ENCODE measurements at places on chromosomes 12 and 14. TPM values are rescaled to one million over a fixed set of nuclear protein-coding genes. Genes with fewer than 3 reads are reported as not detected.
A peak's percentile ranks its signal among the peaks of the same experiment; 100 is the strongest.

Gene LAG3
- total RNA-seq: 29.4 TPM

Gene VRTN
- not detected for total RNA-seq

Gene RAB15
- total RNA-seq: 7.0 TPM

Gene KCNA5
- 0.83 TPM for total RNA-seq

Gene KRT8
- total RNA-seq: 16.1 TPM

Gene TAS2R8
- total RNA-seq: not detected

Gene SNAPC1
- total RNA-seq: 5.9 TPM

Gene CLEC1B
- 2.9 TPM for total RNA-seq

GRCh38 chr12:82880442-82880901 lies 193.8 kb downstream of the TMTC2 start:
- no peaks in the 10 kb centered on the region for H3K4me1 ChIP-seq
- DNase-seq: no peak
- no peaks in the 10 kb centered on the region for H3K27me3 ChIP-seq
- H3K4me3 ChIP-seq: no peak overlapping the region

DNA sequence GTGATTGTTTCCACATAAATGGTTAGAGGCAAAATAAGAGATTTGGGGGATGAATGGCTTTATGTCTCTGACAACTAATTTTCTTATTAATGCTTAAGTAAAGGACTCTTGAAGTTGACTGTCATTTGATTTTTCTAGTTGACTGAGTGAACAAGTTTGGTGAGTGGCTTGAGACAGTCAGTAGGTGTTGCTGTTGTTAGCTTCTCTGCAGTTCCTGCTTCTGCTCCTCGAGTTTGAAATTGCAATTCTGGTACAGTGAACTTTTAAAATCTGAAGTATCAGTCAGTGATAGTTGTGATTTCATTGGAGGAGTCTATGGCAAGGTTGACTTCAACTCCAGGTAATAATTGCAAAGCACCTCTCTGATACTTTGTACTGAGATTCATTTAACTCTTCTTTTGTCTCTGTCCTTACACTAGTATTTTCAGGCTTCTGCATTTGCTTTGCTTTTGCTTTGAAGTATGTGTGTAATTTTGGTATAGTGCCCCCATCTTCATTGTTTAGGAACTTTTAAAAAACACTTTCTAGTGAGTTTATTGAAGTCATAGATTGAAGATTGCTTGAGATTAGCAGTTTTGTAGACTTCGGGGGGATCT lies 415.5 kb downstream of the PCNX1 start:
- H3K27ac ChIP-seq: no peak overlapping the region
- no peaks in the 10 kb centered on the region for H3K27me3 ChIP-seq
- DNase-seq: no peak
- H3K36me3 ChIP-seq: no peaks in the 10 kb centered on the region

GRCh38 chr12:102685172-102685571 lies 204.8 kb upstream of the IGF1 start:
- no peaks in the 10 kb centered on the region for H3K4me1 ChIP-seq
- no peak overlapping the region for H3K27ac ChIP-seq
- no peak for DNase-seq
- no peaks in the 10 kb centered on the region for H3K36me3 ChIP-seq
- H3K4me3 ChIP-seq: no peak overlapping the region

- peaks cover 7% of the 10 kb centered on the region for H3K4me1 ChIP-seq
- no peaks in the 10 kb centered on the region for H3K27me3 ChIP-seq
- no peaks in the 10 kb centered on the region for H3K36me3 ChIP-seq
- no peak overlapping the region for H3K4me3 ChIP-seq
- peak overlapping the region; percentile 21 for H3K27ac ChIP-seq
- DNase-seq: no peak
Observed at GRCh38 chr12:64181430-64182291, 40.4 kb downstream of the KICS2 start.

DNA sequence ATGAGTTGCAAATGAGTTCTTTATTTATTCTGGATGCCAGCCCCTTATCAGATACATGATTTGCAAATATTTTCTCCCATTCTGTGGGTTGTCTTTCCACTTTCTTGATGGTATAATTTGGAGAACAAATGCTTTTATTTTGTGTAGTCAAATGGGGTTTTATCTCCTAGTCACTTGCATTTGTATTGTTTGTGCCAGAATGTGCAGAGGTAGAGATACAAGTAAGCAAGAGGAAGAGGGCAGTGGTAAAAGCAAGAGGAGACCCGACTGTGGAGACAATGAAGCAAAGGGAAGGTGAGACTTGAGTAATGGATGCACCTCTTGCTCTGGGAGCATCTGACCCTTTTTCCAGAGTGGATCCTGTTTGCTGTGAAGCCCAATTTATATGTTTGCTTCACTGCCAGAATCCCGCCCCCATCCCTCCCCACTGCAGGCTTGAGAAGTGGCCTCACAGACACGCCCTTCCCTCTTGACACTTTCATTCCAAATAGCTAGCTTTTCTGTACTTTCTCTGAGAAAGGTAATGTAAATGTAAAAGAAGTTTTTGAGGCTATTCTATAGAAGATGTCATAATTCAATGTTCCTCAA lies 786 bp upstream of the PFKM start:
- no peaks in the 10 kb centered on the region for H3K27me3 ChIP-seq
- peaks cover 15% of the 10 kb centered on the region for H3K4me1 ChIP-seq
- no peak for DNase-seq
- no peaks in the 10 kb centered on the region for H3K36me3 ChIP-seq
- peak overlapping the region; percentile 73 for H3K4me3 ChIP-seq

- no peaks in the 10 kb centered on the region for H3K36me3 ChIP-seq
- DNase-seq: no peak
- H3K4me1 ChIP-seq: peaks cover 33% of the 10 kb centered on the region
- no peaks in the 10 kb centered on the region for H3K27me3 ChIP-seq
- H3K4me3 ChIP-seq: peak overlapping the region; percentile 70
Observed at GRCh38 chr14:80942191-80942600, 658 bp upstream of the CEP128 start.

- H3K4me1 ChIP-seq: no peaks in the 10 kb centered on the region
- no peak overlapping the region for H3K27ac ChIP-seq
- DNase-seq: no peak
- peaks cover 13% of the 10 kb centered on the region for H3K36me3 ChIP-seq
- H3K27me3 ChIP-seq: no peaks in the 10 kb centered on the region
Observed at GRCh38 chr12:12979126-12979525, 20.9 kb downstream of the HEBP1 start.

- H3K4me1 ChIP-seq: no peaks in the 10 kb centered on the region
- no peak for DNase-seq
- no peak overlapping the region for H3K4me3 ChIP-seq
Observed at GRCh38 chr14:74418031-74418430, 8.0 kb downstream of the SYNDIG1L start.

- no peaks in the 10 kb centered on the region for H3K36me3 ChIP-seq
- H3K27me3 ChIP-seq: peaks cover 3% of the 10 kb centered on the region
- no peak overlapping the region for H3K4me3 ChIP-seq
- DNase-seq: no peak
- no peak overlapping the region for H3K27ac ChIP-seq
- peaks cover 5% of the 10 kb centered on the region for H3K4me1 ChIP-seq
Observed at GRCh38 chr12:109822951-109823411, 10.2 kb downstream of the TRPV4 start.

DNA sequence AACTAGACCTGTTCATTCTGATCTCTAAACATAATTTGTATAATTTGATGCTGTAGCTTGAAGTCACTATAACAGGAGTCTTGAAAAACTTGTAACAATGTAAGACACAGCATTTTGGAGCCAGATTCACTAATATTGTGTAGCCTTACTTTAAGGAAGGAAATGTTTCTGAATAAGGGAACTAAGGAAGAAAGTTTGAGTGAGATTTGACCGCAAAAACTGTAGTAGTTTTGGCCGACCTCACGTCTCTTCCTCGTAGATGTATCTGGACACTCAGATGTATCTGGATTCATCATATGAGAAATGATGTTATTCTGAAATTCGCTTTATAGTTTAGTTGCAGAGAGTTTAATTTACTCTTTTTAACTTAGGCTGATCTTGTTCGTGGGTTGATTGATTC lies 13.9 kb upstream of the DNAH10 start:
- DNase-seq: no peak
- peaks cover 1% of the 10 kb centered on the region for H3K4me1 ChIP-seq
- H3K27ac ChIP-seq: no peak overlapping the region
- no peak overlapping the region for H3K4me3 ChIP-seq
- no peaks in the 10 kb centered on the region for H3K27me3 ChIP-seq

GRCh38 chr12:113955109-113955970 lies 10.8 kb downstream of the RBM19 start:
- H3K4me1 ChIP-seq: no peaks in the 10 kb centered on the region
- H3K36me3 ChIP-seq: peaks cover 100% of the 10 kb centered on the region
- H3K4me3 ChIP-seq: no peak overlapping the region
- no peaks in the 10 kb centered on the region for H3K27me3 ChIP-seq
- no peak overlapping the region for H3K27ac ChIP-seq
- DNase-seq: no peak

- H3K4me1 ChIP-seq: no peaks in the 10 kb centered on the region
- no peak overlapping the region for H3K27ac ChIP-seq
- no peak for DNase-seq
Observed at GRCh38 chr12:82470906-82471512, 112.7 kb downstream of the METTL25 start.

GRCh38 chr12:50017641-50018040 lies 7.7 kb downstream of the RACGAP1 start:
- H3K27ac ChIP-seq: no peak overlapping the region
- H3K4me1 ChIP-seq: no peaks in the 10 kb centered on the region
- H3K4me3 ChIP-seq: no peak overlapping the region
- DNase-seq: no peak

GRCh38 chr12:26056335-26056734 lies 68.5 kb downstream of the BHLHE41 start:
- H3K27me3 ChIP-seq: no peaks in the 10 kb centered on the region
- no peak overlapping the region for H3K4me3 ChIP-seq
- no peak overlapping the region for H3K27ac ChIP-seq
- no peak for DNase-seq
- no peaks in the 10 kb centered on the region for H3K4me1 ChIP-seq

GRCh38 chr14:95519699-95520098 lies 3.2 kb upstream of the SYNE3 start:
- DNase-seq: peak; percentile 87
- no peaks in the 10 kb centered on the region for H3K36me3 ChIP-seq
- H3K27me3 ChIP-seq: no peaks in the 10 kb centered on the region
- peak overlapping the region; percentile 95 for H3K27ac ChIP-seq
- H3K4me3 ChIP-seq: peak overlapping the region; percentile 47

DNA sequence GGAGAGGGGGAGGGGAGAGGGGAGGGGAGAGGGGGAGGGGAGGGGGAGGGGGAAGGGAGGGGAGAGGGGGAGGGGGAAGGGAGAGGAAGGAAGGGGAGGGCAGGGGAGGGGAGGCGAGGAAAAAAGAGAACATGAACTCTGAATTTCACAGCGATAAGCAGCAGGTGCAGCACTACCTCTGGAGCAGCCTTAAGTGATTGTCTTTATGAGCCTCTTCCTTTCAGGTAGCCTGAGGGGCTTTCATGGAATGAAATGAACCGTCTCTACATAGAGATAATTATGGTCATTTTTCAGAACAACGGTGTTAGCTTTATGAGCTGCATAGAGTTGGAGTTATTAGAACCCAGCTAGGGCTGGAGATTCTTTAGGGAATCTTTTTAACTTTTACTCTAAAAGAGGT lies 18.1 kb upstream of the PTCSC3 start:
- DNase-seq: no peak
- H3K27me3 ChIP-seq: no peaks in the 10 kb centered on the region
- no peaks in the 10 kb centered on the region for H3K36me3 ChIP-seq
- H3K27ac ChIP-seq: no peak overlapping the region

DNA sequence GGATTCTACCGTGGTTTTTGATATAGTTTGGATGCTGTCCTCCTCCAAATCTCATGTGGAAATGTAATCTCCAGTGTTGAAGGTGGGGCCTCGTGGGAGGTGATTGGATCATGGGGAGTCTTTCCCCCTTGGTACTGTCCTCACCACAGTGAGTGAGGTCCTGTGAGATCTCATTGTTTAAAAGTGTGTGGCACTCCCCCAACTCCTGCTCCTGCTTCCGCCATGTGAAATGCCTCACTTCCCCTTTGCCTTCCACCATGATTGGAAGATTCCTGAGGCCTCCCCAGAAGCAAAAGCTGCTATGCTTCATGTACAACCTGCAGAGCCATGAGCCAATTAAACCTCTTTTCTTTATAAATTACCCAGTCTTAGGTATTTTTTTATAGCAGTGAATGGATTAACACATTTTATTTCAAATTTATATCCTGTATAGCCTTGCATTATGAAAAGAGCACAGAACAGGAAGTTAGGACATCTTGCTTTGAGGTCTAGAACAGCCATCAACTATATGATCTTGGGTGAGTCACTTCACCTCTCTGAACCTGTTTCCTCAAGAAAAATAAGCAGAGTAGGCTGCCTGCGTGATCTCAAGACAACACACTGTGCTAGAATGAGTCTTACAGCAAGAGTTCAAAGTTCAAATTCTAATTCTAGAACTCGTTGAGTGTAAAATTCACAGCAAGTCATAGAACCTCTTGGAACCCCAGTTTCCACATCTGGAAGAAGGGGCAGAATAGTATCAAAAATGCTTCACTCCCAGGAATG lies 160.9 kb upstream of the EEA1 start:
- H3K27ac ChIP-seq: no peak overlapping the region
- H3K36me3 ChIP-seq: no peaks in the 10 kb centered on the region
- H3K27me3 ChIP-seq: no peaks in the 10 kb centered on the region
- H3K4me1 ChIP-seq: no peaks in the 10 kb centered on the region
- no peak overlapping the region for H3K4me3 ChIP-seq
- no peak for DNase-seq

- no peaks in the 10 kb centered on the region for H3K4me1 ChIP-seq
- no peak for DNase-seq
- no peak overlapping the region for H3K4me3 ChIP-seq
- H3K27ac ChIP-seq: no peak overlapping the region
- no peaks in the 10 kb centered on the region for H3K36me3 ChIP-seq
Observed at GRCh38 chr12:43501703-43502102, 50.3 kb downstream of the ADAMTS20 start.

DNA sequence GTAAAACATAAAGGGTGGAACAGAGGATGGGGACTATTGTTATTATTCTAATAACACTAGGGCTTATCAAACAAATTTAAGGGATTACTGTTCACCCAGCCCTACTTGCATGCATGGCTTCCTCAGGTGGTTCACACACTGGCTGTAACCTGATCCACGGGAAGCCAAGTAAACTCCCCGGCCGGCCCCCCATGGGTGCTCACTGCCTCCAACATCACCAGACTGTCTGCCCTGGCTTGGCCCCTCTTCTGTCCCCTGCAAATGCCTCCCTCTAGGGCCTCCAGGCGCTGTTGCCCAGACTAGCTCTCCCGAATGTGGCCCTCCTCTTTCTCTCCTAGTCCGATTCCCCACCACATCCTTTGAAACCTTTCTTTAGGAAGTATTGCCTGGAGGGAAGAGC lies 18.6 kb downstream of the FAIM2 start:
- H3K4me1 ChIP-seq: peaks cover 5% of the 10 kb centered on the region
- DNase-seq: no peak
- peaks cover 18% of the 10 kb centered on the region for H3K27me3 ChIP-seq
- H3K27ac ChIP-seq: no peak overlapping the region

GRCh38 chr14:100880271-100881101 lies 23.0 kb downstream of the RTL1 start:
- H3K4me1 ChIP-seq: no peaks in the 10 kb centered on the region
- no peak overlapping the region for H3K27ac ChIP-seq
- H3K27me3 ChIP-seq: no peaks in the 10 kb centered on the region
- H3K36me3 ChIP-seq: no peaks in the 10 kb centered on the region
- no peak overlapping the region for H3K4me3 ChIP-seq

- peaks cover 2% of the 10 kb centered on the region for H3K4me1 ChIP-seq
- no peaks in the 10 kb centered on the region for H3K27me3 ChIP-seq
- H3K4me3 ChIP-seq: no peak overlapping the region
Observed at GRCh38 chr12:109382031-109382430, 34.3 kb downstream of the MYO1H start.

GRCh38 chr12:132779781-132780353 lies 18.2 kb upstream of the ANKLE2 start:
- DNase-seq: no peak
- H3K27me3 ChIP-seq: no peaks in the 10 kb centered on the region
- H3K27ac ChIP-seq: no peak overlapping the region
- H3K4me1 ChIP-seq: no peaks in the 10 kb centered on the region
- peaks cover 100% of the 10 kb centered on the region for H3K36me3 ChIP-seq

Data from spleen (tissue), 13 donors.